ENCODE measurements at places on chromosomes 16 and 17.

GRCh38 chr17:32445074-32445415 lies 735 bp downstream of the PSMD11 start:
- no peak for DNase-seq

DNA sequence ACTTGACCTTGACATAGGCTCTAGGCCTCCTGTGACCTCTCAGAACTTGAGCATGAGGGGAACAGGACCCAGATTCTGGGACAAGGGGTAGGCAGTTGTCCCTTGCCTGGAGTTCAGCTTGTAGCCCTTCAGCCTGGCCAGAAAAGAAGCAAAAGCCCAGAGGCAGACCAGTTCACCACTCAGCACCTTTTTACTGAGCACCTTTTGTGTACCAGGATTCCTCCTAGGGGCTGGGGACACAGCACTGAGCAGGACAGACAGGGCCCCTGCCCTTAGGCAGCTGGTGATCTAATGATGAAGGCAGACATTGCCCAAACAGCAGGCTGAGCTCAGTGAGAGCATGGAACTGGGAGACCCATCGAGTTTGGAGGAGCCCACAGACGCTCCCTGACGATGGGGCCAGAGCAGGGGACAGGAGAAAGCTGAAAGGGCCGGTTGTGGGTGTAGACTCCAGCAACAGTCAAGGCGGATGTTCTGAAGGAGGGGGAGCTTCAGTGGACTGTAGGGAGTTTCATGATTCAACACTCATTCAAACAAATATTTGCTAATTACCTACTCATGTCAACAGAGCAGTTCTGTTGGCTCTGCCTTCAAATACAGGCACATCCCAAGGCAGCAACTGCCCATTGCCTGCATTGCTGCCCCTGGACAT lies 32.0 kb downstream of the SBK1 start:
- no peak for DNase-seq

- no peak for DNase-seq
Measured at GRCh38 chr17:28030386-28030785, 12.1 kb upstream of the NLK start.

- no peak for DNase-seq
Measured at GRCh38 chr17:79188048-79188447, 113.4 kb downstream of the ENGASE start.

GRCh38 chr17:20284570-20285295 lies 182.6 kb downstream of the LGALS9B start:
- DNase-seq, result no peak

GRCh38 chr17:74918906-74919305 lies 4.1 kb downstream of the USH1G start:
- no peak for DNase-seq

- DNase-seq, result peak; percentile 86
Measured at GRCh38 chr17:5877948-5878347, 192.2 kb upstream of the WSCD1 start.

GRCh38 chr16:11725457-11725856 lies 17.2 kb downstream of the TXNDC11 start:
- DNase-seq, result no peak

DNA sequence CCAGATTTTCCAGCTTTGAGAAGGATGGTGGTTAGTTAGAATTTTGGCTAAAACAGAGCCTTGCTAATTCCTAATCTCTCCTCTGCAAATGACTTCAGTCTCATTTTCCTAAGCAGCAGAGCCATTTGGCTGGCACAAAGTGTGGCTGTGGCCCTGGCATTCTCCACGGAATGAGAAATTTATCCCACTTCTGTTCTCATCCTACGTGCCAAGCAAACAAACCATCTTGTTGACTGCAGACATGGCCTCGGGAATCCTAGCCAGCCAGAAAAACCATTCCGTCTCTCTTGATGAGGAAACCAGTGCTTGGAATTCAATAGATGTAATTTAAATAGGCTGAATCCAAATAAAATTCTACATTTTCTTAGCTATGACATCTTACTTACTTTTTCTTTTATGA lies 34.1 kb upstream of the ELAC2 start:
- DNase-seq, result no peak

GRCh38 chr17:69898601-69899000 lies 176.4 kb upstream of the KCNJ16 start:
- DNase-seq, result no peak

- no peak for DNase-seq
Measured at GRCh38 chr16:72012607-72013006, 4.1 kb downstream of the DHODH start.

GRCh38 chr16:68528233-68528632 lies 10.9 kb upstream of the ZFP90 start:
- no peak for DNase-seq

- no peak for DNase-seq
Measured at GRCh38 chr17:48529683-48530009, 1.2 kb downstream of the HOXB1 start.

DNA sequence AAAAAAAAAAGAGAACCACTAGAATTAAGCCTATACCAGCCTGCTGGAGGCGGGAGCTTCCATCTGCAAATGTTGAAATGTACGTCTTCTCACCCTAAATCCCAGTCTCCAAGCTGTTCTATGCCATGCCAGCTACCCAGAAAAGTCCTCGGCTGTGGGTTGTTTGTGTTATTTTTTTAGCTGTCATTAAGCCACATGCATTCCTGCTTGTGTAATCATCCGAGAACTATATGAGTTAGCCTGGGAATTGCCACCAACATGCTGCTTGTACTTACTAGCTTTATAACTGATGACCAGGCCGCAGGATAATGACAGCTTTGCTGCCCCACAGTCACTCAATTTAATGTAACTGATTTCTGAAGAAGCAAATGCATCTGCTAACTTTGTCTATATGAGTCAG lies 313.9 kb upstream of the SALL1 start:
- DNase-seq, result no peak

DNA sequence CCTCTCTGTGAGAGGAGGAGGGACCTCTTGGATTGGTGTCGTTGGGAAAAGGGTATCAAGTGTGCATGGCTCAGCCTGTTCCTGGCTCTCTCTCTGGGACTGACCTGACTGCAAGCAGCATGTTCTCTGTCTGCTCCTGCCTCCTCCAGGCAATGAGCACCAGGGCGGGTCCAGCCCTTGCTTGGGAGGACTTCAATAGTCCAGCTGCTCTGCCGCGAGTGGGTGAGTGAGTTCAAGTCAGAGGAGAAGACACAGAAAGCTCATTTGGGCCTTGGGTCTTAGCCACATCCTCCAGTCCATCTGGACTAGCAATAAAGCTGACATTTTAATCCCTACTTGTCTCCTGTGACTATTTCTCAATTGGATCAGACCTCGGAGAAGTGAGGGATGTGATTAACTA lies 25.2 kb upstream of the TNS4 start:
- no peak for DNase-seq

DNA sequence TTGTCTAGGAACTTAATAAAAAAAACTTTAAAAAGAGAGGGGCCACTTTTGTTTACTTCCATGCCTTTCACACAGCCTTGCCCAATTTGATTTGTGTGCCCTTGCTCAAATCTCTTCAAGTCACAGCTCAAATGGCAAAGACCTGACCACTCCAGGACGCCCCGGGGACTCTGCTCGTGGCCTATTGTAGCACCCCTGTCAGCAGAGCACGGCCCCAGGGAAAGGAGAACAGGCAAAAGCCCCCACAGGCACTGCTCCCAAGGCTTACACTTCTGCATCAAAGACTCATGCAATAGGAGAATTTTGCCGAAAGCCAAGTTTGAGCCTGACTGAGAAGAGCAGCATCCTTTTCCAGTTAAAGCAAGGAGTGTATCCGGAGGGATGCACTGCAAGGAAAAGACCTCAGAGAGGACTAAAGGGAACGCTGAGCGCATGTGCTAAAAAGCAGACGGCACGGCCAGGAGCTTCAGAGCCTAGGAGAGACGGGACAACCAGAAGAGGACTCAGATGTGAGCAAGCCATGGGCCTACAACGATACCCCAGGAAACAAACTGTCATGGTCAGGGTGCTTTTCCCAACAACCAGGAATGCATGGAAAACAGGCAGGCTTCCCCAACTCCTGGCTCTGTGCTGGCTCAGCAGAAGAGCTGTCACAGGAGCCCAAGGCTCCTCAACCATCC lies 8.2 kb downstream of the CREBBP start:
- no peak for DNase-seq

GRCh38 chr17:74738051-74738996 lies 1.3 kb downstream of the RAB37 start:
- DNase-seq, result no peak

- no peak for DNase-seq
Measured at GRCh38 chr17:66971730-66972441, 7.4 kb downstream of the CACNG4 start.

GRCh38 chr17:77676237-77676661 lies 282.3 kb upstream of the TNRC6C start:
- DNase-seq, result no peak

- no peak for DNase-seq
Measured at GRCh38 chr17:57963149-57963511, 7.9 kb upstream of the CUEDC1 start.

DNA sequence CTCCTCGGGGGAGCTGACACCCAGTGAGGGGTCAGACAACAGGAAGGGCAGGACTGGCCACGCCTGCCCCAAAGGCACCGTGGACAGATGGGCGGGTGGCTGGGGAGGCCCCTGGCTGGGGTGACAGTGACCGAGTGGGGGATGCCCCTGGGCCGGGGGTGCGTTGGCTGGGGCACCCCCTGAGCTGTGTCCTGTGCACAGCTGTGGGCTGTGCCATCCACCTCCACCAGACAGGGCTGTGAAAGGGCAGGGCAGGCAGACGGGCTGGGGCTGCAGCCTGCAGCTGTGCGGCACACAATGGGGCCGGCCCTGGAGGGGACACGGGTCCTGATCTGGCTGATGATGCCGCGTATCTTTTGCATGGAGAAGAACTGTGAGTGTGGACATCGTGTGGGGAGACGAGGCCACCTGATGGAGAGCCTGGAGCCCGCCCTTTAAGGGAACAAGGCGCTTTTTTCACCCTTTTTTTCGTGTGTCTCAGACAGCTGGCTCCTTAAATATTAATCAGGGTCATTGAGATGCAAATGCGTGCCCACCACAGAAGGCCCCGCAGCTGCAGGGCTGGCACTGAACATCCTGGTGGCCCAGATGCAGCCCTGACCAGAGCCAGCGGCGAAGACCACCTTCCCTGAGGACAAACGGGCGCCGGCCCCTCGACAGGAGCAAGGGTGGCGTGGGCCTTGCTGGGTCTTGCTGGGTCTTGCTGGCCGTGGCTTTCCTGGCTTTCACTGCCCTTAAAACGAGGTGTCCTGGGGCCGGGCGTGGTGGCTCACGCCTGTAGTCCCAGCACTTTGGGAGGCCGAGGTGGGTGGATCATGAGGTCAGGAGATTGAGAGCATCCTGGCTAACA lies 42.4 kb upstream of the GNG13 start:
- DNase-seq, result no peak

Measured in substantia nigra (tissue), 51 donors.